ENCODE measurements at places on chromosomes 13 and 19.

- no peak for DNase-seq
These were observed 2776.3 kb downstream of the PCDH9 start for GRCh38 chr13:64453831-64454230.

GRCh38 chr13:28734906-28735305 is 16.1 kb upstream of the SLC46A3 start:
- DNase-seq = no peak

GRCh38 chr13:60887711-60888110 is 490.7 kb downstream of the TDRD3 start:
- no peak for DNase-seq

DNA sequence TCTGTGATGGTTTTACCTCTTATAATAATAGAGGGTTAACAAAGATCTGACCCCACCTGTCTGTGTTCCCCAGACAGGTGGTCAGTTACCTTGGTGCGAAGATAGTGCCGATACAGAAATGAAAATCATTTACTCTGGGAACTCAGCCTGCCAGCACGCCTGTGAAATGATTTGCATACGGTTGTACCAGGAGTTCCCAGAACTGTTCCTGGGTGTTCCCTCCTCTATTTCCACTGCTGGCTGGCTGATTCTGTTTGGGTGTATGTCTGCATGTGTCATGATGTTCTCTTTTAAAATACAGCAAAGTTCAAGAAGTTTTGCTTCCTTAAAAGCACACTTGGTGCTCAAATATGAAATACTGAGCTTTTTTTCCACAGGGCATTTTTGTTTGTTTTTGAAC is 527.1 kb downstream of the FGF9 start:
- no peak for DNase-seq

GRCh38 chr19:35673121-35673804 is 6.9 kb downstream of the UPK1A start:
- no peak for DNase-seq

DNA sequence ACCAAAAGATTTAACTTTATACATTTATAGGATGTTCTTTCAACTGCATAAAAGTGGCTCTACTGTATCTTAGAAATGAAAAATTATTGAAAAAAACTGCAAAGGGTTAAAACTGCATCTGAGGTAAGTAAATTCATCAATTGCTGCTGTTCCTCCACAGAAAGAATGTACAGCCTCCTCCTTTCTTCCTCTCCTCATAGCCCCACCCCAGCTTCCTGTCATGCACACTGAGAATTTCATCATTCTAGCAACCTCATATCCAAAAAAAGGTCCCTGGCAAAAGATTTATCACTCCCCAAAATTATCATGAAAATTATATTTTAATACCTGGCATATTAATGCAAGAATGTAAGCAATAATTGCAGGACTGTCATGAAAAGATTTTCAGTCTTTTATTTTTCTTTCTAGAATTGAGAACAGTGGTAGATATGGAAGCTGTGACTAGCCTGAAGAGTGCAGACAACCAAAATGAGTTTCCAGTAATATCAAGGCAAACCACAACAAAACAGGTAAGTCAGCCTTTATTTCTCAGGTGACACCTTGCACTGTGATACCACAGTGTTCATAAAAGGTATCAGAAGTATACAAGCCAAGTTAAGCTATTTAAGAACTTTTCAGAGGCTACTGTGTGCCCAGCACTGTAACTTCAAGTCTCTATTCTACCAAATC is 110.8 kb downstream of the SUCLA2 start:
- DNase-seq = no peak

DNA sequence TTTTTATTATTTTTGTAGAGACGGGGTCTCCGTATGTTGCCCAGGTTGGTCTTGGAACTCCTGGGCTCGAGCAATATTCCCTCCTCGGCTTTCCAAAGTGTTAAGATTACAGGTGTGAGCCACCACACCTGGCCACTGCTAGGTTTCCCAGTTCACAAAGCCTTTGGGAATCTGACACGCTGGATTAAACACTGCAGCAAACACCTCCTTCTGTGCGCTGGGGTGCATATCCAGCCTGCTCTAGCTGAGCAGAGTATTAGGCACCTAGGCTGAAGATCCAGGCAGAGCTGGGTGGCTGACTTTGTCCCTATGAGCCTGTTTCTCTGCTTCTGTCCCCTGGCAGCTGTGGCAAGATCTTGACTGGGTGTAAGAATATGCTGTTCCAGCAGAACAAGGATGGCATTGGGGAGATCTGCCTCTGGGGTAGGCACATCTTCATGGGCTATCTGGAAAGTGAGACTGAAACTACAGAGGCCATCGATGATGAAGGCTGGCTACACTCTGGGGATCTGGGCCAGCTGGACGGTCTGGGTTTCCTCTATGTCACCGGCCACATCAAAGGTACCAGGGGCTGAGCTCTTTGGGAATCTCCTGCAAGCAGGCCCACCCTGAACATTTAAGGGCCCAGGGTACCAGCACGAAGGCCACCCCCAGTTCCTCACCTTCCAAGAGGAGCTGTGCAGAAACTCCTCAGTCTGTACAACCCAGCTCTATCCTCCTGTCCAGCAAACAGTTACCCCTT is 49.8 kb downstream of the ACSBG2 start:
- DNase-seq = no peak

DNA sequence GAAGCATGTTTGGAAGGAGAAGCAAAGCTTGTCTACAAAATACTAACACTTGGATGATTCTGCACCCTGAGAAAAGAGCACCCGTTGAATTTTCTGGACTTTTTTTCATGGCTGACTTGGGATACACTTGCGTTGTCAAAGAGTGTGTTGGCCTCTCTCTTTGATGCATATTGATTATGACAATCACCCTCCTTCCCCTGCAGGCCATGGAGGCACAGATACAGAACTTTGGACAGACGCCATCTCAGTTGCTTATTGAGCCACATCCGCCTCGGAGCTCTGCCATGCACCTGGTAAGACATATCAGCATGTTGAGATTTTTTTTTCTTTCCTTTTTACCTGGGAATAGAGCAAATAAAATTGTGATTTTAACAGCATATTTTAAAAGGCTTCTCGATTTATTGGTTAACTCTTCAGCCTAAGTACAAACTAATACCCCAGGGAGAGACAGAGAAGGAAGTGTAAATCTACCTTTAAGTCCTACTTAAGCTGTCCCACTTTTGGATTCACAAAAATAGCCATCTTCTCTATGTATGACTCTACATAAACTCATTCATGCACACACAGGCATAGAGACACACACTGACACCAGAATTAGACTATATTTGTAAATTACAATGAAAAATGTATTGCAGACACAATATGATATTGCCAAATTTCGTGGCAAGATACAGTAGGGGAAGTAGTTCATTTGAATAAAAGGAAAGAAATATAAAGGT is 169.7 kb upstream of the MAB21L1 start:
- no peak for DNase-seq

DNA sequence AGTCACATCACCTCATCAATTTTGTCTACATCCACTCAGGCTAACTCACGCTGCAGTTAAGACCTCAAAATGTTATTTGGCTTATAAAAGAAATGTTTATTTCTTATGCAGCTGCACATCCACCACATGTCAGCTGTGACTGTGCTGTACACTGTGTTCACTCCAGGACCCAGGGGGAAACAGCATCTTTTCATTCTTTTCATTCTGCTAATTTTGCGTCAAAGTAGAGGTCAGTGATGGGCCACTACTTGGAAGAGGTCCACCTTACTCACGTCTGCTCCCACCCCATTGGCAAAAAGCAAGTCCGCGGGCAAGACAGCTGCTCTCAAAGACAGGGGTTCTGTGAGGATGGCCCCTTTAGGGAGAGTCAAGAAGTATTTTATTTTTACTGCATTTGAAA is 4.5 kb upstream of the DCT start:
- DNase-seq = no peak

GRCh38 chr13:40550130-40550529 is 116.3 kb downstream of the FOXO1 start:
- DNase-seq = no peak

DNA sequence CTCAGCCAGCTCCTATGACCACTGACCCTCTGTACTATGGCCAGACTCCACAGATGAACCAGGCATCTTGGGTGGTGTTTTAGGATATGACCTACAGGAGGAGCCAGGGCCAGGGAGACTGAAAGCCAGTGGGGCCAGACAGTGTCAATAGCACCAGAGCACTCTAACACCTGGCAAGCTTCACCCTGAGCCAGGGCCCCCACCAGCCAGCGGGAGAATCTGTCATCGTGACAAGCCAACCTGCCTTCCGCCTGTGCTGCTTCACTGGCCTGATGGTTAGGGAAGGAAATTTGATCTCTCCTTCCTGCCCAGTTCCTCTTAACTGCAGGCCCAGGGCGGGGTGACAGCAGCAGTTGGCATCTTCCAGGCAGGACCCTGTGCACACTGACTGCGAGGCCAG is 222.4 kb downstream of the UQCRFS1 start:
- DNase-seq = no peak

- no peak for DNase-seq
These were observed 1587.0 kb upstream of the PRR20A start for GRCh38 chr13:55553701-55554100.

GRCh38 chr13:26344980-26345379 is 91.1 kb downstream of the CDK8 start:
- DNase-seq = no peak

DNA sequence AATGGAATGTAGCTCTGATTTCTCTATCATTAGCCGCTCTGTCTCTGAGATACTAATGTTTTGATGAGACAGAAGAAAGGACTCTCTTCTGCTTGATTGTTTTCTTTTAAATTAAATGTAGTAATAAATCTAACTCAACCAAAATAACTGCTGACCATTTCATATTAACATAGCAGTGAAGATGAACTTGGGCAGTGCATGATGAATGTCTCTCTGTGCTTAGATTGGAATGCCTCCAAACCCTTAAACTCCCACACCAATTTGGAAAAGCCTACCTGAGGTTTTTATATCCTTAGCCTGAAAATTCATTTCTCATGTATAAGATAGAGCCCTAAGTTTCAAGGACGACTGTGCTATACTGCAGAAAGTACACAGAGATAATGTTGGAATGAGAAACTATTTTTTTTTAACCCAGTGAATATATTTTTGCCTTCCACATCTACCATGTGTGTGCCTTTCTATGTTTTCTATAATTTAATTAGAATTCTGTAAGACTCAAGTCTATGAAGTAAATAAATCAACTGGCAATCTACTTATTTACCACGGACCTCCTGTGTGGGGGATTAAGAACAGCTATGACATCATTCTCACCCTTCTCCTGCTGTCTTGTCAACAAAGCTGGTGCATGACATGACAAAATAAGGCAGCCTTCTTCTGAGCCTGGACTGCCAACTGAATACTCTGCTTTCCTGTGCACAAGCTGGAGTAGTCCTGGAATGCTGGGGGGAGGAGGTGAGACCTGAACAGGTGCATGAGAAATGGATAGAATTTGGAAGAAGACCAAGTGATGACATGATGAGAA is 155.5 kb downstream of the FGF9 start:
- DNase-seq = no peak

GRCh38 chr13:93467175-93467574 is 240.6 kb downstream of the GPC6 start:
- no peak for DNase-seq

DNA sequence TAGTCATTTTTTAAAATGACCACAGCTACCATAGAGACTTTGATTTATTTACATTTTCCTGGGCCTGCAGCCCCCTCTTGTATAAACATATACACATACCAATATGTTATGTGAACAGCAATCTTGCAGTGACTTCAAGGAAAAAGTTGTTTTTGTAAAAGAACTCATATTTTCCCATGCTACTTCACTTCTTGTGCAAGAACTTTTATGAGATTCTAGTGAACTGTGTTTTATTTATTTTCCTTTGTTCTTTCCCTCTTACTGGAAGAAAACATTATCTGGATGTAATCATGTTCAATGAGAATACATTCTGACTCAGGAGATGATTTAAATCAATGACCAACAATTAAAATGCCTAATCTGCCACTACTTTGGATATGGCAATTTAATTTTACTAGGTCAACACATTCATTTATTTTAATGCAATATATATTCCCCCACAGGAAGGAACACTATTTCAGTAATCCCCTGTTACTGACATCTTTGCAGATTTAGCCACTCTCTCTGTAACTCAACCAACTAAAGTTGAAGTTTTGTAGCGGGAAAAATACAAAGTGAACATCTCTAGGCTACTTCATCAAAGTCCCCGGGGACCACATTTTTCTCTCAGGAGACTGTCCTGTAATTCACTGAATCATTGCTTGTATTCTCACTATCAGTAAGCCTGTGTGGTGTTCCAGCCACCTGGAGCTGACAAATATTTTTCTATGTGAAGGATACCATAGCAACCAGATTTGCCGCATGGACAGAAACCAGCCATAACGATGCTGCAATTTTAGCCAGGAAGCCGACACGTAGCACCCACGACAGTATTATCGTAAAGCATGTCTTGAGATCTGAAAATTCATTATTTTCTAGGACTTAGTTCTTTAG is 90.5 kb downstream of the STARD13 start:
- DNase-seq = peak; percentile 82

GRCh38 chr19:50601407-50602088 is 33.3 kb upstream of the LRRC4B start:
- DNase-seq = no peak

GRCh38 chr19:32720216-32720935 is 809 bp downstream of the TDRD12 start:
- no peak for DNase-seq

DNA sequence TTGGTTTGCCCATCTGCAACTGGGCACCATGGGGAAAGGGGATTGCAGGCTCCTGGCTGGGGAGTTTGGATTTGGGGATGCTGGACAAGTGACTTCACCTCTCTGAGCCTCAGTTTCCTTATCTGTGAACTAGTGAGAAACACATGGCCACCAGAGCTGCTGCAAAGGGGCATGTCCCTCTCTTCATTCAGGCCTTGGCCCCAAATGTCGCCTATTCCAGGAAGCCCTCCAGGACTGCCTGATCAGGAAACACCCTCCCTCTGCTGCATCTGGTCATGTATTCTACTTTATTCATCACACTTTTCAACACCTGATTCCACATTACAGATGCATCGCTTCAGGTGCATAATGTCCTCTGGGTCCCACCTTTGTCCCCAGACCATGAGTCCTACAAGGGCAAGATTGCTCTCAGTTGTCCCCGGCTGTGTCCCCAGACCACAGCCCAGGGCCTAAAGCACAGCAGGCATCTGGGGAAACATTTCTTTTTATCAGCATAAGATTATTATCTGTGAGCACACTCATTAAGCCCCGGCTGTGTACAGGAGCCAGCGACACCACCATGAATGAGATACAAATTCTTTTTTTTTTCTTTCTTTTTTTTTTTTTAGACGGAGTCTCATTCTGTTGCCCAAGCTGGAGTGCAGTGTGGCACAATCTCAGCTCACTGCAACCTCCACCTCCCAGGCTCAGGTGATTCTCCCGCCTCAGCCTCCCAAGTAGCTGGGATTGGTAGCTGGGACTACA is 37.5 kb downstream of the ARRDC2 start:
- DNase-seq = no peak

- no peak for DNase-seq
These were observed 580.1 kb downstream of the GPC5 start for GRCh38 chr13:91978571-91978970.

DNA sequence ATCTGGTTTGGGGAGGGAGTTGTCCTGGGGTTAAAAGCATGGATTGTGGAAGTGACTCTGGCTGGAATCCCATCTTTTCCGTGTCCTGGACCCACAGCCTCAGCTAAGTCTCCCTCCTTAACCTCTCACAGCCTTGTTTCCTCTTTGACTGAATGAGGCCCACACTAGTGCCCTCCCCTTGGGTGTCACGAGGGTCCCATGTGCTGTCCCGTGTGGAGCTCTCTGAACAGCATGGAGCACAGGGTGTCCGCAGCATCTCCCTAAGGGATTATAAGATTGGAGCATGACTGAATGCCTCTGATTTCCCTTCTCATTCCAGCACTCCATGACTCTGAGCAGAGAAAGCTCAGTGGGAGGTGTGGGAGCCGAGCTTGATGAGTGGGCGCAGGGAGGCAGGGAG is 182.5 kb downstream of the TEX29 start:
- DNase-seq = no peak

GRCh38 chr13:48380581-48380980 is 32.3 kb downstream of the LPAR6 start:
- DNase-seq = no peak

All from AG09319 (cell line).